Uterine smooth muscle cell (primary cell): ENCODE measurements at places on chromosomes 6 and 20. TPM values are rescaled to one million over a fixed set of nuclear protein-coding genes. Genes with fewer than 3 reads are reported as not detected.

HLA-DQA2 gene
- total RNA-seq, result not detected in 2 replicates

GJA10 gene
- not detected in 2 replicates for total RNA-seq

ZNF451 gene
- 72.7 and 77.7 TPM in 2 replicates for total RNA-seq

PRL gene
- not detected in 2 replicates for total RNA-seq

RBBP8NL gene
- not detected in 2 replicates for total RNA-seq

PDE10A gene
- 2.3 and 3.5 TPM in 2 replicates for total RNA-seq

RAMACL gene
- 2.1 and 2.3 TPM in 2 replicates for total RNA-seq

CBLN4 gene
- not detected in 2 replicates for total RNA-seq

PMEPA1 gene
- total RNA-seq, result under 0.01 and 1.00 TPM in 2 replicates

KIFC1 gene
- 15.0 and 57.7 TPM in 2 replicates for total RNA-seq

GNMT gene
- 0.25 TPM in 1 of 2 replicates, not detected in the other for total RNA-seq

DDO gene
- total RNA-seq, result 2.9 and 3.0 TPM in 2 replicates

PPP1R10 gene
- 18.0 and 20.0 TPM in 2 replicates for total RNA-seq

NEU1 gene
- total RNA-seq, result 72.7 and 128 TPM in 2 replicates

SERPINB1 gene
- total RNA-seq, result 2.5 and 5.6 TPM in 2 replicates

OSBPL2 gene
- total RNA-seq, result 23.0 and 32.7 TPM in 2 replicates

OPRL1 gene
- total RNA-seq, result 1.1 and 2.1 TPM in 2 replicates

LTA gene
- not detected in 2 replicates for total RNA-seq

HCK gene
- total RNA-seq, result not detected in 2 replicates

LY6G6C gene
- not detected in 2 replicates for total RNA-seq

TRIM10 gene
- total RNA-seq, result 0.12 TPM in 1 of 2 replicates, not detected in the other

RAET1E gene
- 0.11 TPM in 1 of 2 replicates, not detected in the other for total RNA-seq

BIRC7 gene
- total RNA-seq, result not detected in 2 replicates

SRMS gene
- not detected in 2 replicates for total RNA-seq

HEY2 gene
- not detected in 2 replicates for total RNA-seq

ADAM33 gene
- 57.5 and 87.5 TPM in 2 replicates for total RNA-seq
